T-cell (primary cell): ENCODE measurements at places on chromosomes 3 and 15.

DNA sequence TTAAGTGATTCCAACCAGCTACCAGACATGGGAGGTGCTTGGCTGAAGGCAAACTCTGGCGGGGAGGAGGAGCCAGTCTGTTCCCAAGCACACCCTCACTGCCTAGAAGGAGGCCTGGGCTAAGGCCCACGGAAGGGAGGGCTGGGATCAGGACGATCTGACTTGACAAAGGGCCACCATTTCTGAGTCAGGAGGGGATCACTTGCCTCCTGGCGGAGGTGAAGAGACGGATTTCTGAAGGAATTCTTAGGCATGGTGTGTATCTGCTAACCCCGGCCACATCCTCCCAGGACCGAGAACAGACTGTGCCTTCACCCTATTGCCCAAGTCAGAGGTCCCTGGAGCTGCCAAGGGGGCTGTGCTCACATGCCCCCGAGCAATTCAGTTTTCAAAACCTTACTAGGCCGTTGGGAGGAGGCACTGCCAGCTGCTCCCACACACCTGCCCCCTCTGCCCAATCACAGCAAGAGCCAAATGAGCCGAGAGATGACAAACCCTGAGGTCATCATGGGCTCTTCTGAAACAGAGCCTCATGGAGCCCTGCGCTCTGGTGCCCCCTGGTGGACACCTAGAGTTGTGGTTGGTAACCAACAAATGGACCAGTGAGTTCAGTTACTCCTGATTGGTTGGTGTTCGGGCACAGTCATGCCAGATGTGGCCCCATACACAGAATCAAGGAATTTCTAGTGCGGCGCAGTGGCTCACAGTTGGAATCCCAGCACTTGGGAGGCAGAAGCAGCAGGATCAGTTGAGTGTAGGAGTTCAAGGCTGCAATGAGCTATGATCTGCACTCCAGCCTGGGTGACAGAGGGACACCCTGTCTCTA lies 6.5 kb upstream of the TNK2 start:
- peaks cover 11% of the 10 kb centered on the region for H3K27me3 ChIP-seq
- H3K27ac ChIP-seq: peak overlapping the region; percentile 20
- H3K4me3 ChIP-seq: no peak overlapping the region
- DNase-seq: peak; percentile 91
- H3K4me1 ChIP-seq: peaks cover 6% of the 10 kb centered on the region
- no peaks in the 10 kb centered on the region for H3K36me3 ChIP-seq

DNA sequence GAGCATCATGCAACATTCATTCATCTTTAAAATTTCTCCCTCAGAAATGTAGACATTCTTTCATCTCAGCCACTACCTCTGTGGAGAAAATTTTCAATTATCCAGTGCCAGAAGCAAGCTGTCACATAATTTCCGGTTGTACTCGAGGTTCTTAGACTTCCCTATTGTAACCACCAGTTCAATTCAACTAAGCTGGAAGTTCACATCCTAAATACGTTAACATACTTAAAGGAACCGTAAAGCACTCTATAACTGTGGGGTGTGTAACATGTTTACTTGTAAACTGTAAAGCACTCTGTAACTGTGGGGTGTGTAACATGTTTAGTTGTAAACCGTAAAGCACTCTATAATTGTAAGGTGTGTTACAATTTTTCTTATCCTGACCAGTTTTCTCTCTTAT lies 150.3 kb downstream of the PLCL2 start:
- DNase-seq: no peak
- H3K4me1 ChIP-seq: peaks cover 8% of the 10 kb centered on the region
- no peak overlapping the region for H3K27ac ChIP-seq
- H3K4me3 ChIP-seq: no peak overlapping the region

DNA sequence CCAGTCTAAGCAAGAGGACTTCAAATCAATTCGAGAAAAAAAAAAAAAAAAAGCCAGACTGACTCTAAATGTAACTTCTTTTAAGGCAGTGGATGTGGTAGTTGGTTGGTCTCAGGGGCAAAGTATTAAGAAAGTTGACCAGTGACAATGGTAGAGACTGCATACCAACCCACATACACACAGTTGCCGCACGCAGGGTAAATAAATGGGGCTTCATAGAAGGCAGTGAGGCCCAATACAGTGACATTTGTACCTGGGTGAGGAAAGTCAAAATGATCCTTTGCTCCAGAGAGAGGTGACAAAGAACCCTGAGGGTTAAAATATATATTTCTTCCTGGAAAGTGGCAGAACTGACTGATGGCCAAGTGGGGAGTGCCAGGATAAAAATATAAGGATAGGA lies 100.8 kb upstream of the MEX3B start:
- no peak overlapping the region for H3K4me3 ChIP-seq
- H3K36me3 ChIP-seq: peaks cover 22% of the 10 kb centered on the region
- no peak for DNase-seq
- no peaks in the 10 kb centered on the region for H3K4me1 ChIP-seq
- no peak overlapping the region for H3K27ac ChIP-seq

DNA sequence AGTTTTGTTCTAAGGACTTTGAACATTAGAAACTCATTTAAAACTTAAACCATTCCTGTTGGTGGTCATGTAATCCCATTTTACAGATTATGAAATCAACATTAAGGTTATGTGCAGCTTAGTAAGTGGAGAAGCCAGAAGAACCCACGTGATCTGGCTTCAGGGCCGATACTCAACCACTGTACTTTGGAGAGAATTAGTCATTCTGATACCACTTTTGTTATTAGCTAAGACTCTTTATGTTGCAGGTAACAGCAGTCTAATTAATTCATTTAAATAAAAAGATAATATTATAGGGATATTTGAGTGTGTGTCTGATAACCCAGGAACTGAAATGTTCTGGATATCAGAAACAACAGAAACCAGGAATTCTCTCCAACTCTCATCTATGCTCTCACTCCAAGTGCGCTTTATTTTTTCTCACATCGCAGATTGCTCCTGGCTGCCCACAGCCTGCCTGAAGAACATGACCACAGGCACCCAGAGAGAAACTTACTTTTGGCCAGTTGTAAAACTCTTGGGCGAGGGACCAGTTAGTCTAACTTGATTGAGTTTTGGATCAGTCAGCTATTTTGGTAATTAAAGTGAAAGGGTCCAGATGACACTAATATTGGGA lies 25.2 kb downstream of the UBE2E1 start:
- no peak overlapping the region for H3K27ac ChIP-seq
- no peaks in the 10 kb centered on the region for H3K4me1 ChIP-seq
- no peak for DNase-seq

- no peak for DNase-seq
- H3K36me3 ChIP-seq: no peaks in the 10 kb centered on the region
- H3K27ac ChIP-seq: no peak overlapping the region
- no peaks in the 10 kb centered on the region for H3K27me3 ChIP-seq
- no peaks in the 10 kb centered on the region for H3K4me1 ChIP-seq
- H3K4me3 ChIP-seq: no peak overlapping the region
These were observed 18.9 kb upstream of the ANO10 start for GRCh38 chr3:43640681-43641080.

DNA sequence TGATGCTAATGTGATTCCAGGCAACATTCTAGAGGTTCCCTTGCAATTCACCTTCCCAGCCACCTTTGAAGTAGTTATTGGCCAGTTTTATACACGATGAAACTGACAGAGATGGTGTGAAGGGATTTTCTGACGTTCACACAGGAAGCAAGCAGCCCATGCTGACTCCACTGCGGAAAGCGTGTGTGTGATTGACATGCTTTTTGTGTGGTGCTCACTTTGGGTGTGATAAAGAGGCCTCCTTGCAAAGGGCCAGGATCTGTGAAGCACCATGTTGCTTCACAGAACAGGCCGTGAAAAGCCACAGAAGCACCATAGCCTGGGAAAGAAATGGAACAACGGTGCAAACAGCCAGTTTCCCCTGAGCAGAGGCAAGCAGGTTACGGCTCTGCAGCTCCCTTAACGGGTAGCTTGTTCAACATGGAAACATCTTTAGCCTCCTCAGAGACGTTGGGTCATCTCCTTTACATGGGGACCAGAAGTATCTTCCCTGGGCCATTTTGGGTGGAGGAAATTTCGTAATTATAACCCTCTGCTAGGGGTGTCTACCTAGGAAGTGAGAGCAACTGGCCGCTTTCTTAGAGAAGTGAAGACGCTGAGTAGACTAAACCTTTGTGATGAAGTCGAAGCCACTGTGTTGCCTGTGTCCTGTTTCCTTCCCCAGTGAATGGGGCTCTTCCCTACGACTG lies 108.5 kb downstream of the APBA2 start:
- H3K27me3 ChIP-seq: no peaks in the 10 kb centered on the region
- DNase-seq: no peak
- H3K36me3 ChIP-seq: peaks cover 22% of the 10 kb centered on the region
- H3K4me3 ChIP-seq: no peak overlapping the region

- DNase-seq: no peak
- H3K27ac ChIP-seq: no peak overlapping the region
- peaks cover 3% of the 10 kb centered on the region for H3K27me3 ChIP-seq
- no peaks in the 10 kb centered on the region for H3K4me1 ChIP-seq
- no peak overlapping the region for H3K4me3 ChIP-seq
These were observed 78.3 kb downstream of the RSL24D1 start for GRCh38 chr15:55118344-55118870.

GRCh38 chr3:24684506-24685023 lies 189.9 kb upstream of the THRB start:
- peaks cover 2% of the 10 kb centered on the region for H3K27me3 ChIP-seq
- H3K36me3 ChIP-seq: no peaks in the 10 kb centered on the region
- no peaks in the 10 kb centered on the region for H3K4me1 ChIP-seq
- no peak overlapping the region for H3K27ac ChIP-seq
- no peak overlapping the region for H3K4me3 ChIP-seq
- DNase-seq: no peak

DNA sequence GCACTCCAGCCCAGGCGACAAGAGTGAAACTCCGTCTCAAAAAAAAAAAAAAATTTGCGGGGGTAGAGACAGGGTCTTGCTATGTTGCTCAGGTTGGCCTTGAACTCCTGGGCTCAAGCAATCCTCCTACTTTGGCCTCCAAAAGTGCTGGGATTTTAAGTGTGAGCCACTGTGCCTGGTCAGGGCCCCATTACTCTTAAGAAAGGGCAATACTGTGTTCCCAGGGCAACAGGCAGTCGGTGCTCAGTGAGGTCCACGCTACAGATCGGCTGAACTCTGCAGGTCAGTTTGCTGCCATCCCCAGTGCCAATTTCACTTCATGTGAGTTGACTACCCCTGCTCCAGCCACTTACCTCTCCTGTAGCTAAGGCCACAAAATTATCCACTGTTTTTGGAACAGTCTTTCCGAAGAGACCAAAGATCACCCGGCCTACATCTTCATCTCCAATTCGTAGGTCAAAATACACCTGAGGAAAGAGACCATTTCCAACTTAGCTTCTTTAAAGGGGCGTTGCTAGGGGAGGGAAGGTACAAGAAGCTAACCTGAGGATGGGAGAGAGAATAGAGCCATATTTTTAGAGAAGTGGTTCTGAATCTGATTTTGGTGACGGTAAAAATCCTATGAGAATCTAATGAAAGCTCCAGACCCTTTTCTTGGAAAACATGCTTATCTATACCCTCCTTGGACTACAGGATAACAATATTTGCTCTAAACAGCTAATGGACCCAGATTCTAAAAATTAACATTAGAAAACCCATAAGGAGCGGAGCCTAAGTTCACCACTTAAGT lies 939 bp downstream of the PPIB start:
- DNase-seq: no peak
- H3K27ac ChIP-seq: peak overlapping the region; percentile 74
- peaks cover 13% of the 10 kb centered on the region for H3K36me3 ChIP-seq
- no peaks in the 10 kb centered on the region for H3K27me3 ChIP-seq
- peaks cover 13% of the 10 kb centered on the region for H3K4me1 ChIP-seq

GRCh38 chr3:133209871-133210550 lies 171.8 kb downstream of the TMEM108 start:
- no peaks in the 10 kb centered on the region for H3K27me3 ChIP-seq
- H3K4me1 ChIP-seq: no peaks in the 10 kb centered on the region
- no peak for DNase-seq
- H3K36me3 ChIP-seq: no peaks in the 10 kb centered on the region

- H3K36me3 ChIP-seq: no peaks in the 10 kb centered on the region
- peaks cover 19% of the 10 kb centered on the region for H3K27me3 ChIP-seq
- no peak for DNase-seq
- no peak overlapping the region for H3K4me3 ChIP-seq
- H3K27ac ChIP-seq: no peak overlapping the region
These were observed 55.8 kb upstream of the SLC6A6 start for GRCh38 chr3:14346642-14347041.

- no peaks in the 10 kb centered on the region for H3K27me3 ChIP-seq
- no peak overlapping the region for H3K4me3 ChIP-seq
- peaks cover 3% of the 10 kb centered on the region for H3K36me3 ChIP-seq
- no peak overlapping the region for H3K27ac ChIP-seq
- no peaks in the 10 kb centered on the region for H3K4me1 ChIP-seq
- no peak for DNase-seq
These were observed 49.7 kb downstream of the GNB4 start for GRCh38 chr3:179401561-179401960.

GRCh38 chr3:30970183-30970582 lies 75.7 kb upstream of the GADL1 start:
- H3K27ac ChIP-seq: no peak overlapping the region
- H3K36me3 ChIP-seq: no peaks in the 10 kb centered on the region
- H3K4me1 ChIP-seq: no peaks in the 10 kb centered on the region
- no peak for DNase-seq
- H3K27me3 ChIP-seq: no peaks in the 10 kb centered on the region
- no peak overlapping the region for H3K4me3 ChIP-seq

- H3K36me3 ChIP-seq: no peaks in the 10 kb centered on the region
- no peaks in the 10 kb centered on the region for H3K4me1 ChIP-seq
- H3K27me3 ChIP-seq: no peaks in the 10 kb centered on the region
- H3K4me3 ChIP-seq: no peak overlapping the region
These were observed 21.9 kb upstream of the ATP8B4 start for GRCh38 chr15:50140983-50141382.

GRCh38 chr15:98817745-98818144 lies 169.4 kb downstream of the IGF1R start:
- no peaks in the 10 kb centered on the region for H3K36me3 ChIP-seq
- no peak for DNase-seq
- H3K4me3 ChIP-seq: no peak overlapping the region
- no peak overlapping the region for H3K27ac ChIP-seq
- no peaks in the 10 kb centered on the region for H3K4me1 ChIP-seq

DNA sequence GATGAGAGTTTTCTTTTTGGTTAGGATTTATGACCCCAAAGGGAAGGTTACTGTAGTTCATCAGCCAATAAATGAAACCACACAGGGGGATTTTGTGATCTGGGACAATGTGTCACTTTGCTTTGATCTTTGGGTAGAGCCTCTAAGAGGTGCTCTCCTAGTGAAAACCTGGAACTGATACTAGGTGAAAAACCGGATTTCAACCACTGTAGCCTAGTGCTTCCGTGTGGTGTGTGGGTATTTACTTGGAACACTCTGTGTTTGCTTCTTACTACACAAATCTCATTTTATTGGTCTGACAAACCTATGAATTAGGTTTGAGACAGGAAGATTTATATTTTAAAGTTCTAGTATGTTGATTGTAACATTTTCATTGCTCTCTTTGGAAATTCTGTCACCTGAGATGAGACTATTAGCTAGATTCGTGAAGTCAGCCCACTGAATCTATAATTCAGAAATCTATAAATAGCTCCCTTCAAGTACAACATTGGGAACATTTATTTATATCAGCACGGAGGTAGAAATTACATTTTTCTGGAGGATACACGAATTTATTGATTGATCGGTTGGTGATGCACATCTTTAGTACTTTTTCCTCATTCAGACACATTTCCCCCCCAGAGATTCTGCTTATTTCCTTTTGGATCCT lies 119.8 kb downstream of the AKAP13 start:
- H3K27me3 ChIP-seq: no peaks in the 10 kb centered on the region
- no peak for DNase-seq
- H3K4me3 ChIP-seq: no peak overlapping the region
- no peaks in the 10 kb centered on the region for H3K36me3 ChIP-seq
- no peak overlapping the region for H3K27ac ChIP-seq
- peaks cover 22% of the 10 kb centered on the region for H3K4me1 ChIP-seq

- peaks cover 21% of the 10 kb centered on the region for H3K4me1 ChIP-seq
- no peak overlapping the region for H3K27ac ChIP-seq
- no peaks in the 10 kb centered on the region for H3K27me3 ChIP-seq
- H3K36me3 ChIP-seq: no peaks in the 10 kb centered on the region
- DNase-seq: no peak
These were observed 126.8 kb downstream of the BDH1 start for GRCh38 chr3:197428952-197429351.
